ENCODE measurements at places on chromosomes 4 and X. TPM values are rescaled to one million over a fixed set of nuclear protein-coding genes. Genes with fewer than 3 reads are reported as not detected.

DNA sequence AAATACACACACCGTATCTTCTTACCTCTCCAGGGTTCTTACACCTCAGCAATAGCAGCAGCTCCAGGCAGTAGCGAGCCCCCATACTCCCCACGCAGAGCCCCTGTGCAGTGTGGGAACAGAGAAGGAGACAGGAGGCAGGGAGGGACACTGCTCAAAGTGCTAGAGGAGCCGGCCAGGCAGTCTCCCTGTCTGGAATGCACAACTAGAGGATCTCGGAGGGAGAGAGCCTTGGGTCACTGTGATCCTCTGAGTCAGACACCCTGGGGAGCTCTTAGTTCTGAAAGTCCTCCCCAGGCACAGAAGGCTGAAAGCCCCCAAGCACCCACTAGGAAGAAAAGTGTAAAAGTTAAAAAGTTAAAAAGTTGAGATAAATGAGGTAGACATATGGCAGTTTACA, 16.0 kb downstream of the AMELX start:
- H3K27ac ChIP-seq = no peak overlapping the region
- no peaks in the 10 kb centered on the region for H3K36me3 ChIP-seq
- H3K4me3 ChIP-seq = no peak overlapping the region

GRCh38 chr4:76563454-76564122, 128.6 kb downstream of the SHROOM3 start:
- no peak overlapping the region for H3K4me3 ChIP-seq
- DNase-seq = no peak
- no peaks in the 10 kb centered on the region for H3K27me3 ChIP-seq
- H3K36me3 ChIP-seq = no peaks in the 10 kb centered on the region
- H3K4me1 ChIP-seq = no peaks in the 10 kb centered on the region

GRCh38 chrX:101595739-101596419, 21.9 kb downstream of the ARMCX6 start:
- no peak overlapping the region for H3K27ac ChIP-seq
- no peaks in the 10 kb centered on the region for H3K36me3 ChIP-seq
- no peak for DNase-seq
- H3K4me1 ChIP-seq = no peaks in the 10 kb centered on the region
- no peak overlapping the region for H3K4me3 ChIP-seq

GRCh38 chr4:183659872-183660242, 764 bp downstream of the TRAPPC11 start:
- peak overlapping the region; percentile 96 for H3K27ac ChIP-seq
- DNase-seq = no peak
- no peaks in the 10 kb centered on the region for H3K27me3 ChIP-seq
- peak overlapping the region; percentile 88 for H3K4me3 ChIP-seq

- H3K4me3 ChIP-seq = no peak overlapping the region
- H3K4me1 ChIP-seq = no peaks in the 10 kb centered on the region
- no peak for DNase-seq
- no peaks in the 10 kb centered on the region for H3K27me3 ChIP-seq
Observed at GRCh38 chr4:109007976-109008375, 245.1 kb upstream of the ETNPPL start.

DNA sequence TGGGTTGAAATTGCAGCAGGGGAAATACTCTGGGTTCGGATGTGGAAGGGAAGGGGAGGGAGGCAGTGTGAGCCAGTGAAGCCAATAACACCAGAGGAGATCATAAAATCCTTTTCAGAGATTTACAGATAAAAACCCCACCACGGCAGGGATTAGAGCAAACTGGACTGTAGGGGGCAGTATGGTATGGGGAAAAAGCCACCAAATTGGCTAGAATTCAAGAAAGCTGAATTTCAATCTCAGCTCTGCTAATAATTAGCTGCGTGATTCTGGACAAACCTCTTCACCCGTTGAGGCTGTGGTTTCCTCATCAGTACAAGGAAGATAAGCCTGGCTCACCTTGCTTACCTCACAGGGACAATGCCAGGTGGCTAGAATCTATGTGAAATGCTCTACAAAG, 108.1 kb downstream of the ATG4A start:
- no peaks in the 10 kb centered on the region for H3K4me1 ChIP-seq
- no peaks in the 10 kb centered on the region for H3K27me3 ChIP-seq
- no peaks in the 10 kb centered on the region for H3K36me3 ChIP-seq
- no peak for DNase-seq

GRCh38 chr4:130825284-130825683, 1729.3 kb downstream of the C4orf33 start:
- no peaks in the 10 kb centered on the region for H3K4me1 ChIP-seq
- DNase-seq = no peak
- no peak overlapping the region for H3K27ac ChIP-seq
- H3K4me3 ChIP-seq = no peak overlapping the region

DNA sequence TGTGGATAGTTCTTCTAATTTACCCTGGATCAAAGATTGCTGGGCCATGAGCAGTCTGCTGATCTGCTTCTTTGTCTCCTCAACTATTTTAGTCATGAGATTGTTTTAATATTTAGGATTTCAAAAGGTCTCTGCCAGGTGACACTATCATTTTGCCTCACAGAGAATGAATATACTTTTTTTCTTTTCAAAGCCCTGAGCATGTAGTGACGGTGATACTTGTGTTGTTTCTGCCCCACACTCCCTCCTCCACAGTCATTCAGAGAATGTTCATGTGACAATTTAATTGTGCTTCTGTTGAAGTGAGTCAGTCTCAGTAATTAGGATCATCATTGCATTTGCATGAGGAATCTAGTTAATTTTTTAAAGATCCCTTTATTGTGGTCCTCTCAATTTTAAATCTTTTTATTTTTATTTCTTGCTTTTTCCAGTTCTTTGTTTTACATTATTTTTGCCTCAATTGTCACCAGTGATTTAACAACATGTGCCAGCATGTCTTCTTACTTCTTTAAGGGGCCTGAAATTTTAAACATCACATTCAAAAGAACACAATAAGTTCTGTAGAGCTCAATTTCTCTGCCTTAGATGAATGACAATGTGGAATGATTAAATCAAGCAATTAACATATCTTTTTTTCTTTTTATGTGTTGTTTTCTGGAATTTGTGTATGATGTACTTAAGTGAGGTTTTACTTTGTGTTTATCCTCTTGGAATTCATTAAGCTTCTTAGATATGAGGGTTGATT, 12.3 kb downstream of the MMRN1 start:
- no peaks in the 10 kb centered on the region for H3K36me3 ChIP-seq
- H3K27me3 ChIP-seq = no peaks in the 10 kb centered on the region
- no peak for DNase-seq
- no peak overlapping the region for H3K27ac ChIP-seq

DNA sequence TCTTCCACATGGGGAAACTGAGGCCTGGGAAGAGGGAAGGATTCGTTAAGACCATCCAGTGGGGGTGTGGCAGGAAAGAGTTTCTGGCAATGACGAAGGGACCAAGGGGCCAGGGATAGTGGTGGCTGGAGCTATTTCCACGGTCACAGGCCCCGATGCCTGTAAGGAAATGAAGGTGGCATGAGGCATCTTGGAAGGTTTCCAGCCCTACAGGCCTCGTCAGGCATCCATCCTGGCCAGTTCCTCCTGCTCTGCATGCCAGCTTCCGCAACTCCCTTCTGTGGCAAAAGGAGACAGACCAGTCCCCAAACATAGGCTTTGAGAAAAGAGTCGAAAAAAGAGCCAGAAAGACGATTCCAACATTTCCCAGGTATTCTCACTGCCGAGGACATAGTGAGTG, 9.2 kb upstream of the C4orf50 start:
- no peak overlapping the region for H3K27ac ChIP-seq
- H3K4me3 ChIP-seq = no peak overlapping the region
- no peak for DNase-seq
- H3K4me1 ChIP-seq = no peaks in the 10 kb centered on the region
- no peaks in the 10 kb centered on the region for H3K36me3 ChIP-seq

DNA sequence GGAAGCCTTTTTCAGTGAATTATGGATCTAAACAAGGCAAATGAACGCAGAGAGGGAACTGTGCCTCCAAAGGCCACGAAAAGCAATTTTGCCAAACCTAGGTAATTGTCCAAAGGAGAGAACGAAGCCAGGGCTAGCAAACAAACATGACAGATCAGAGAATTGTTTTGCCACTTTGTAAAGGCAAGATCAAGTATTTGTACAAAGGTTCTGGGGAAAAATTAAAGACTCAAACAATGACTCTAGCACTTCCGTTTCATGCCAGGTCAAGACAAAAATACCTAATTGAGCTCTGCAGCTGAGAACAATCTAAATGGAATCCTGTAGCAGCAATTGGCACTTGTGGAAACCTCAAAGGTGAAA, 8.5 kb downstream of the RBM47 start:
- H3K36me3 ChIP-seq = no peaks in the 10 kb centered on the region
- H3K27ac ChIP-seq = peak overlapping the region; percentile 73
- H3K4me3 ChIP-seq = no peak overlapping the region
- peaks cover 32% of the 10 kb centered on the region for H3K4me1 ChIP-seq
- H3K27me3 ChIP-seq = no peaks in the 10 kb centered on the region

DNA sequence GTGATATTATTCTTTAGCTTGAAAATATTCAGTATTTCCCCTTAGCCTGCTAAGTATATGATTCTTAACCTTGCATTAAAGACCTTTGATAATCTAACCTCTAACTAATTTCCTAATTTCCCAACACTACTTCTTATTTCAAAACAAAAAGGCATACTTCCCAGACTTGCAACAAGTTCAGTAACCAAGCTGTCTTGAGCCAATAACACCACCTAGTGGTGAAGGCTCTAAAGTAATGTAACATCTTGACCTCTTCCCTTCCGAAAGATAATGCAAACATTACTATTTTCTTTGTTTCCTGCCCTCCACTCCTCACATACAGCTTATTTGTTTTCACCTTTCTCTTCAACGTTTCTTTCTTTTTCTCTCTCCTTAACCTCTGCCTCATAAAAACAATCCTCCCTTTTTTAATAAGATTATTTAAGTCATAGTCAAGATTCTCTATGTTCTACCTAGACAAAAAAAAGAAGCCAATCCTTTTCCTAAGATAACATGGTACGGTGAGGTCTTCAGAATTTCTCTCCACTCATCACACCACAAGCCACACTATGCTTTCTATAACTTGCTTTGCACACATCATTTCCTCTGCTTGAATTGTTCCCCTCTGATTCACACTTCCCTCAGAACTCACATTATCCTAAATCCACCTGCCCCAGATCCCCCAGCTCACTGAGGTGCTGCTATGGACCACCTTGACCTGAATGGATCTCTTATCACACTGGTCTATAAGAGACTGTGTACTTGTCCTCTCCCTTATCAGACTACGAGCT, 3.5 kb downstream of the FAT1 start:
- H3K4me1 ChIP-seq = peaks cover 2% of the 10 kb centered on the region
- H3K27me3 ChIP-seq = peaks cover 5% of the 10 kb centered on the region
- no peak overlapping the region for H3K27ac ChIP-seq
- no peaks in the 10 kb centered on the region for H3K36me3 ChIP-seq
- DNase-seq = no peak
- no peak overlapping the region for H3K4me3 ChIP-seq

DNA sequence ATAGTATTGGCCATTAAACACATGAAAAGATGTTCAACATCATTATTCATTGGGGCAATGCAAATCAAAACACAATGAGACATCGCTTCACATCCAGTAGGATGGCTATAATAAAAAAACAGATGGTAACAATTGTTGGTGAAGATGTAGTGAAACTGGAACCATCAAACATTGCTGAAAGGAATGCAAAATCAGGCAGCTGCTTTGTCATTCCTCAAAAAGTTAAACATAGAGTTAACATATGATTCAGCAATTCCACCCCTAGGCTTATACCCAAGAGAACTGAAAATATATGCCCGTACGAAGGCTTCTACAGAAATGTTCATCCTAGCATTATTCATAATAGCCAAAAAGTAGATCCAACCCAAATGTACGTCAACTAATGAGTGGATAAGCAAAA, 144.0 kb upstream of the NAP1L5 start:
- H3K4me1 ChIP-seq = peaks cover 6% of the 10 kb centered on the region
- no peak overlapping the region for H3K27ac ChIP-seq
- H3K27me3 ChIP-seq = no peaks in the 10 kb centered on the region
- no peak overlapping the region for H3K4me3 ChIP-seq
- no peaks in the 10 kb centered on the region for H3K36me3 ChIP-seq

- peaks cover 22% of the 10 kb centered on the region for H3K4me1 ChIP-seq
- H3K27me3 ChIP-seq = no peaks in the 10 kb centered on the region
- no peak overlapping the region for H3K4me3 ChIP-seq
- no peak for DNase-seq
- H3K36me3 ChIP-seq = peaks cover 54% of the 10 kb centered on the region
Observed at GRCh38 chr4:173330590-173330989, 3.6 kb downstream of the HMGB2 start.

DNA sequence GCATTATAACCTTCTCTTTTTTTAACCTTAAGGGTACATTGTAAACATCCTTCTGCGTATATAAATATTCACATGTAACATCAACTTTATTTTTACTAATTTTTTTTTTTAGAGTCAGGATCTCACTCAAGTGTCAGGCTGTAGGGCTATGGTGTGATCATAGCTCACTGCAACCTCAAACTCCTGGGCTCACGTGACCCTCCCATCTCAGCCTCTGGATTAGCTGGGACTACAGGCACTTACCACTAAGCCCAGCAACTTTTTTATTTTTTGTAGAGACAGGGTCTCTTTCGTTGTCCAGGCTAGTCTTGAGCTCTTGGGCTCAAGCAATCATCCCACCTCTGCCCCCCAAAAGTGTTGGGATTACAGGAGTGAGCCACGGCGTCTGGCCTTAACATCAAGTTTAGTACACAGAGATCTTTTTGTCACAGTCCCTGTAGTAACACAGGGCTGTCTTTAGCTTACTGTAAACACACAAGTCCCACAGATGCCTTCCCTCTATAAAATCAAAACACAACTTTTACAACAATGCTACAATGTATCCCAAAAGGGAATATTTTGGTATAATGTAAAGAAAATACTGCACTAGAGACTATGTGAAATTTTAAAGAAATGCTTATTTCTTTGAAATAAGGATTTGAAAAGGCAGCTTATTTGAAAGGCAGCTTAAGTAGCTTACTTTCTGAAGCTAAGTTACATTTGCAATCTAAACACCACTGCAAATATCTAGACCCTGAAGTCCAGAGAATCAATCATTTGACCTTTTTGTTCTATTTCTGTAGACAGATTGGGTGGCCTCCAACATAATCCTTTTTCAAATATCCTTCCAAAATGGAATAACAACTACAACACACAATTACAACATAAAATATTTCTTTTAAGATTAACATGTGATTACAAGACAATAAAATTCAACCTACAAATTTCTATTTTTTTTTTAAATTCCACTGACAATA, 116.0 kb downstream of the APBB2 start:
- no peak overlapping the region for H3K4me3 ChIP-seq
- H3K27me3 ChIP-seq = no peaks in the 10 kb centered on the region
- H3K4me1 ChIP-seq = peaks cover 12% of the 10 kb centered on the region
- H3K27ac ChIP-seq = no peak overlapping the region
- H3K36me3 ChIP-seq = no peaks in the 10 kb centered on the region

The P2RY8 gene
- total RNA-seq = 3.0 TPM

The NXF2B gene
- total RNA-seq = 1.0 TPM

The MAGEA11 gene
- total RNA-seq = not detected

The RASL11B gene
- total RNA-seq = 0.41 TPM

The DUSP9 gene
- not detected for total RNA-seq

All from lower lobe of right lung (tissue), 2 donors.